Bronchial epithelial cell (primary cell): ENCODE measurements at places on chromosomes 6 and 20.

GRCh38 chr6:34982424-34982852, 93.4 kb downstream of the ANKS1A start:
- peak; percentile 16 for DNase-seq

DNA sequence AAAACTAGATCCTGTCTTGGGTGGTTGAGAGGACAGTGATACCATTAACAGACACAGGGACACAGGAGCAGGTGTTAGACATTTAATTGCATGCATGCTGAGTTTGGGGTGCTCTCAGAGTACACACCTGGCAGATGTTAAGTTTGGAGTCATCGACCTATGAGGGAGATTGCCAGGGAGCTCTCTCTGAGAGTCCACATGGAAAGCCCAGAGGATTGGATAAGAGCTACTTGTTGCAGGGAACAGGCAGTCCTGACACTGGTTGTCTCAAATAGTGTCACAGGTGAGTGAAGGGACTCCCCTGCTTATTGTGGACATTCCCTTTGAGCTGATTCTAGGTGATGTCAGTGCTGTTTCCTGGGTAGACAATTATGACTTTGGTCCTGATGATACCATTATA, 3.1 kb downstream of the ATRN start:
- no peak for DNase-seq

DNA sequence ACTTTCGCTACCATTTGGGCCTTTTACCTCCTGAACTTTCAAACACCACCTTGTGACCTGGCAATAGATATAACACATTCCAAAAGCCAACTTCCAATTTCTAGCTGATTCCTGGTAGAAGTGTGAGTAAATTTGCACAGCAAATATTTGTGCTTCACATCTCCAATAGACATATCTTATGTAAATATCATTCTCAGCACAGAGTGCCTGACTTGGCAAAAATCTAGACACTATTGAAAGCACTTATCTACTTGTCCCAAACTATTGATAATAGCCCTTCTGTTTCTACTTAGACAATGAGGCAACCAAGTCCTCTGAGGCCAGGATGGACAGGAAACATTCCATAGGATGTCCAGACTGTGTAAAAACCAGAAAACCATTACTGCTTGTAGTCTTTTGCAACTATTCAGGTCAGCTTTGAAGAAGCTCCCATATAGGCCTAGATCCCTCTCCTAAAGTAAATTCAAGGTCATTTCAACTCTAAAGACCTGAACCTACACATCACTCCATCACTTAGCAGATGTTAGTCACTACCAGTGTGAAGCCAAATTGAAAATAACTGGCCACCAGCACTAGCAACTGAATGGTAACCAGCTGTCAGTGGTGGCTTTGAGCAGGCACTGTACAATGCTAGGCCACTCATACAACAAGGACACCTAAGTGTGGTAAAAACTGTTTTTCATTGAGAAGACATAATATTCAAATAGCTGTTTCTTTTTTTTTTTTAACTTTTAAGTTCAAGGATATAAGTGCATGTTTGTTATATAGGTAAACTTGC, 95.3 kb upstream of the RSPO3 start:
- DNase-seq = no peak

GRCh38 chr20:62816884-62817873, at the start of gene COL9A3:
Gene COL9A3, plus strand, starts transcription at chr20:62817050. Its CDS starts 15 bp downstream, at chr20:62817065.
- no peak for DNase-seq

DNA sequence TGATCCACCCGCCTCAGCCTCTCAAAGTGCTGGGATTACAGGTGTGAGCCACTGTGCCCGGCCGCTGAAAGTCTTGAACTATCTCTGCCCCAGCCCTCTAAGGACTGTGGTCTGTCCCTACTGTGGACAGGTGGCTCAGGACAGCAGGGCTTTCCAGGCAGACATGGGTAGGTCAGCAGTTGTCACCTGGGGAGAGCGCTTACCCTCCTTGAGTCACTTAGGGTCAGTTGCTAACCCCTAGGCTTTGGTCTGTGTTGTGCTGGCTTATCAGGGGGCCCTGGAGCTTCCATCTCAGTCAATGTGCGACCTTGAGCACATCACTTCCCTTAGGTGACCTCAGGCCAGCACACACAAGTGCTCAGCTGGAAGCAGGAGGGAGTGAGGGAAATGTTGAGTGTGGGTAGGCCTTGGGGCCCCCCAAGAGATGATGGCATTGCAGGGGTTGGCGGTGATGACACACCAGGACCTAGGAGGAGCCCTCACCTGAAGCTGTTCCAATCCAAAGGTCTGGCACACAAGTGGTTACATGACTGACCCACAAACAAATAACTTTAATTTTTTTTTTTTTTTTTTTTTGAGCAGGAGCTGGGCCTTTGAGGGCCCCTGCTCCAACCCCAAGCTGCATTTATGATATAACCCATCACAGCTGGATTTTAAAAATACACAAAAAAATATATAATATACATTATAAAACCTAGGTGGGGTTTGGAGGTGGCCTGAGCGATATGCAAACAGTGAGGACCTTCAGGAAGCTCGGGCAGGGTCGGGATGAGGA, 5.1 kb downstream of the RPL10A start:
- no peak for DNase-seq

GRCh38 chr6:5199283-5199682, 61.5 kb downstream of the LYRM4 start:
- no peak for DNase-seq
